ENCODE measurements at places on chromosomes 2 and 18.

DNA sequence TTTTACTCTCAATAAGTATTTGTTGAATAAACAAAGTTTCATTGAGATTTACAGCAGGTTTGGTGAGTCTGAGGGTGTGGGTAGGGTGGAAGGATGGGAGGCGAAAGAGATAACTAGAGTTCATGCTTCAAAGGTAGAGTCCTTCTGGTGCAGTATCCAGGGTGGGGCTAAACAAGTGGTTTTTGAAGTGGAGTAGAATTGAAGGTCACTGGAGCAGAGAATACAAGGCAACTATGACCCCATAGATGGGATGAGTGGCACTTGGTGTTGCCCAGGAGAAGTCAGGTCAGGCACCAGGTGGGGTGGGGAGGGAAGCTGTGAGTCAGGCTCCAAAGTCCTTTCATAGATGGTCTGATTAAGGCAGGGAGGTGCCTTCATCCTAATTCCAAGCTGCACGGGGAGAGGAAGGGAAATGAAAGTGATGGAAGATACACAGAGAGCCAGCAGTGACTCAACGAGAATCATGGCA, 6.6 kb upstream of the CAB39 start:
- DNase-seq: no peak

DNA sequence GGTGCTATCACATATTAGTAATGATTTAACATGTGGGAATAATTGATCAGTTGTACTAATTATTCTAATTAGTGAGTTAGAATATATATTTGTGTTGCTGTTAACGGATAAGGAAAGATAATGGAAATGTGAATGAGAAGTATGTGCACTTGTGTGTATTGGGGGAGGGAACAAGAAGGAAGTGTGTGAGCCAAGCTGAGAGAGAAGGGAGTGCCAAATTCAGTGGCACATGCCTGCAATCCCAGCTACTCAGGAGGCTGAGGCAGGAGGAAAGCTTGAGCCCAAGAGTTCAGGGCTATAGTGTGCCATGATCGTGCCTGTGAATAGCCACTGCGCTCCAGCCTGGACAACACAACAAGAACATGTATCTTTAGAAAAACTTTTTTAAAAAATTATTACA, 9.3 kb downstream of the BARD1 start:
- no peak for DNase-seq

GRCh38 chr2:172693529-172694455, 41.9 kb upstream of the RAPGEF4 start:
- no peak for DNase-seq

GRCh38 chr18:61901323-61901986, 8.6 kb upstream of the RNF152 start:
- DNase-seq: peak; percentile 27

DNA sequence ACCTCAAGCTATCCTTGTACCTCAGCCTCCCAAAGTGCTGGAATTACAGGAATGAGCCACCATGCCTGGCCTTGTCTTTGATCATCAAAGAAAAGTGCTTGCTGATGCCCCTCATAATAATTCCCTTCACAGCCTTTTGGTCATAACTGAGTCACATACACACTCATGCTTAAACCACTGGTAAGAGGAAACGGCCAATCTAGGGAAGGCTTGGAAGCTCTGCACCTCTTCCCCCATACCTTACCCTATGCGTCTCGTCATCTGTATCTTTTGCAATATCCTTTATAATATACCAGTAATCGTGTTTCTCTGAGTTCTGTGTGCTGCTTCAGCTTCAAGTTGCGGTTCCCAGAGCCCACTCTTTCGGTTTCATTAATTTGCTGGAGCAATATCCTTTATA, 4.8 kb upstream of the RNF138 start:
- DNase-seq: peak; percentile 1

DNA sequence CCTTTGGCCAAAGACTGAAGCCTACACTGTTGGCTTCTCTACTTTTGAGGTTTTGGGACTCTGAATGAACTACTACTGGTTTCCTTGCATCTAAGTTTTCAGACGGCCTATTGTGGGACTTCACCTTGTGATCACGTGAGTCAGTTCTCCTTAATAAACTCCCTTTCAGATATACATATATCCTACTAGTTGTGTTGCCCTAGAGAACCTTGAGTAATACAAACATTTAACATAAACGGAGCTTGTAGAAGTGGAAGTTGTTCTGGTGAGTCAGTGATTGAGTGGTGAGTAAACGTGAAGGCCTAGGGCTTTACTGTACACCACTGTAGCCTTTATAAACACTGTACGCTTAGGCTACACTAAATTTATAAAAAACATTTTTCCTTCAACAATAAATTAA, 107.2 kb upstream of the CDH2 start:
- DNase-seq: no peak

DNA sequence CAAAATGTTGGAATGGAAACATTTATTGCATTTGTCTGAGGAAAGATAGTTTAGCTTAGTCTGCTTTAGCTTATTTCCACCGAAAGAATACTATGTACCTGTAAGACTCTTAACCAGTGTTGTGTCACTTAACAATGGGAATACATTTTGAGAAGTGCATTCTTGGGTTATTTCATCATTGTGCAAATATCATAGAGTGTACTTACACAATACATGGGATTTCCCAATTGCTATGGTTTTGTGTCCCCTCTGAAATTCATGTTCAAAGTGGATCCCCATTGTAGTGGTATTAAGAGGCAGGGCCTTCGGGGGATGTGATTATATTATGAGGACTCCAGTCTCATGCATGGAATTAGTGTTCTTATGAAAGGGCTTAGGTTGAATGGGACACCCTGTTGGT, 249.4 kb upstream of the UBE2E3 start:
- no peak for DNase-seq

DNA sequence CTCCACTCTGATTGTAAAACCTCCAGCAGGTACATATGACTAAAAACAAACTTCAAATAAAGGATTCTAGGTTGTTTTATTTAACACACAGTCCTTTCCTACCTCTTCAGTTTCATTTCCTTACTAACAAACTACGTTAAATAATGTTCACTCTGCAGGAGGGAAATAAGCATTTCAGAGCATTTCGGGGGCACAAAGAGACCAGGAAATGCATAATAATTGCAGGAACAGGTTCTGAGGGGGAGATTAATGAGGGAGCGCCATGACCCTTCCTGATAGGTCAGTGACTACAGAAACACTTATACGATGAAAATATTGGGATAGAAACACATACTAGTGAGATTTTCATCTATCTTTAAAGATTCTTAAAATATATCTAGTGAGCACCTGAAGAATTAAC, 416.6 kb downstream of the NRXN1 start:
- DNase-seq: no peak

GRCh38 chr2:97751752-97752151, 38.4 kb downstream of the ZAP70 start:
- no peak for DNase-seq

- DNase-seq: no peak
These were observed 187.7 kb downstream of the EIPR1 start for GRCh38 chr2:3189961-3190360.

GRCh38 chr2:36307441-36307840, 48.1 kb upstream of the CRIM1 start:
- DNase-seq: no peak

DNA sequence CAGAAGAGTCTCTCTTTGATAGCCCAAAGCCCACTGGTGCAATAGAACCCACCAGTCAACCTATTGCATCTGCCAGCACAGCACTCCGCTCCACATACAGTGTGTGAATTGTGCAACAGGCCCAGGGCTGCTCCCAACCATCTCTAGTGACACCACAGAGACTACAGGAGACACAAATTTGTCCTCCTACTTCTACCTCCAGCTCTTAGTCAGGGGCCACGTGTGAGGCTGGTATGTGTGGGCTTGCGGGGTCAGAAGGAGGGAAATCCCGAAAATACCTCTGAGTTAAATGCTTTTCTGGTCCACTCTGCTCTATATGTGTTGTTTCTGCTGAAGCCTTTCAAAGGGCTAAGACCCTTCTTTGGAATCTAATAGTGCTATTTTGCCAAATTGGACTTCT, 18.0 kb downstream of the DGUOK start:
- no peak for DNase-seq

DNA sequence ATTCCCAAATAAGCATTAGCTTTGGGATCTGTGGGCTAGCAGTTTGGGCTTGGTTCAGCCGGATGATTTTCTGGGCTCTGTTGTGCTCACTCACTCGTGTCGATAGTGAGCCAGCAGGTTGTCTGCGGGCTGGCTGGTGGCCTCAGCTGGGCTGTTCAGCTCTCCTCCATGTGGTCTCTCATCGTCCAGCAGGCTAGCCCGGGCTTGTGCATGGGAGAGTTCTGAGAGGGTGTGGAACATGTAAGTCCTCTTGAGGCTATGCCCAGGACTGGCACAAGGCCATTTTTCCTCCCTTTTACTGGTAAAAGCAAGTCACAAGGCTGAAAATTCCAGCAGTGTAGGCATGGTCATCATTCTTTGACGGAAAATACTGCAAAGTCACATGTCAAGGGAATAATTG, 38.5 kb downstream of the NTSR2 start:
- DNase-seq: no peak

DNA sequence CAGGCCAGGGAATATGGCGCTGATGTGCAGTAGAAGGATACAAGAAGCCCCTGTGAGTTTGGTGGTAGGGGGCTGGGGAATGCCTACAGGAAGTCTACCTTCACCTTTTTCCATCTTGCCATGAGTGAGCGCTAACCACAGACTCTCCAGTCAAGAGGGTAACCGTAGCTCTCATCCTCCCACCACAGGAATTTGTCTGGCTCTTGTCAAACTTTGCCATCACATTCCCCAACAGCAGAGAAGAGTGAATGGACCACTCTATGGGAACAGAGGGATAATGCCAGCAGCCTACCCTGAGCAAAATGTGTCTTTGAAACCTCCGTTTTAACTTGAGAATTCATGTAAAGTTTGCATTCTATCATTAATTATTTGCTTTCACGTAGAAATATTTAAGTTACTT, 168.3 kb downstream of the NRP2 start:
- DNase-seq: no peak

- DNase-seq: no peak
These were observed 966 bp downstream of the ADCY3 start for GRCh38 chr2:24919037-24919505.

DNA sequence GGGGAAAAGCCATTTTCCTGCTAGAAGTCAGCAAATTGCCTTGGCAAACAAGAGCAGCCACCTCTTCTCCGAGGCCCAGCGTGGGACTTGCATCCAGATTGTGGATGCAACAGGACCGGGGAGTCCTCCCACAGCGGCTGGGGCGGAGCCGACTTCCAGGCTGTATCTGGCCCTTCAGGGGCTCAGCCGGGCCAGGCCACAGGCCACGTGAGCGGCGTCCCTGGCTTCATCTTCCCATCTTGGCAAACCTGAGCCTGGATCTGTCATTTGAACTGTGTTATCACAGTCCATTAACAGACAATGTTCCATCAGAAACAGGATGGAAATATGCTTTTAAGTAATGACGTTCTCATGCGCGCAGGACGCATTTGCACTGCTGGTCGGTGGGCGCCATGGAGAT, 483.5 kb upstream of the SALL3 start:
- no peak for DNase-seq

- DNase-seq: no peak
These were observed 159.8 kb downstream of the EN1 start for GRCh38 chr2:118687698-118688097.

- DNase-seq: no peak
These were observed 368.8 kb downstream of the PLCL1 start for GRCh38 chr2:198173242-198173641.

- DNase-seq: no peak
These were observed 76.2 kb upstream of the POU3F3 start for GRCh38 chr2:104777721-104778120.

DNA sequence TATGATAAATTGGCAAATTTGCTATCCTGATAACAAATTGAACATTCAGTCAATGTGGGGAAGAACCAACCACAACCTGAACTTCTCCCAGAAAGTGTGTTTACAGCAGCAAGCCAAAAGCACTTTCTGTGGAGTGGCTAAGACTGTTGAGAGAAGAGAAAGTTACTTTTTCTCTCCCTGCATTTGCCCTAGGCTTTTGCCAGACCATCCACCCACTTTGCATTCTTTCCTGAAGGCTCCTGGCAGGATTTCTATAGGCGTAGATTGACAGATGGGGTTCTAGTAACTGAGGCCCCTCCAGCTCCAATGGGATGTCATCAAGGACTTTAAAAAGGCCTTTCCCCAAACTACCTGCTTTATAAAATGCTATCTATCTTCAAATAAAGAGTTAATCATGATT, 215.2 kb downstream of the GULP1 start:
- no peak for DNase-seq

GRCh38 chr2:35591886-35592285, 763.7 kb upstream of the CRIM1 start:
- DNase-seq: no peak

- no peak for DNase-seq
These were observed 23.7 kb downstream of the ATL2 start for GRCh38 chr2:38353402-38353801.

DNA sequence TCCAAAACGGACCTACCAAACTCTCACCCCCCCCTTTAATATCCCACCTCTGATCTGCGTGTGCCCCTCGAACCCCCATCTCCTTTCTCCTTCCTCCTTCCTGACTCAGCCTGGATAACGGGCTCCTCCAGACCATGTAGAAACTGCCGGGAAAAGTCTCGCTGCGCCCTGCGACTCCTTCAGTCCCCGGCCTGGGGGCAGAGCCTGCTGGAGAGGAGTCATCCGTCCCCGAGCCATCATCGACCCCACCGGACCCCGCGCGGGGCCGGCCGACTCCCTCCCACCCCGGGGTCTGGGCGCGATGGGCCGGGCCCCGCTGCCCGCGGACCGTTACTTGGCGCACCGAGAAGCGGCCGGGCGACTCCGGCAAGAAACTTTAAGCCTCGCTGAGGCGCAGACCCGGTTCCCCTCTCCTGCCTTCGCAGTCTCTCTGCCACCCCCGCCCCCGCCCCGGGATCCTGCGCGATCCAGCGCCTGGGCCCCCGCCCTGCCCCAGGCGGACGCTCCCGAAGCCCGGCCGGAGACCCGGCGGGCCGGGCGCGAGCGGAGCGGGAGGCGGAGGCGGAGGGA, 3.4 kb downstream of the ZEB2 start:
- DNase-seq: no peak

DNA sequence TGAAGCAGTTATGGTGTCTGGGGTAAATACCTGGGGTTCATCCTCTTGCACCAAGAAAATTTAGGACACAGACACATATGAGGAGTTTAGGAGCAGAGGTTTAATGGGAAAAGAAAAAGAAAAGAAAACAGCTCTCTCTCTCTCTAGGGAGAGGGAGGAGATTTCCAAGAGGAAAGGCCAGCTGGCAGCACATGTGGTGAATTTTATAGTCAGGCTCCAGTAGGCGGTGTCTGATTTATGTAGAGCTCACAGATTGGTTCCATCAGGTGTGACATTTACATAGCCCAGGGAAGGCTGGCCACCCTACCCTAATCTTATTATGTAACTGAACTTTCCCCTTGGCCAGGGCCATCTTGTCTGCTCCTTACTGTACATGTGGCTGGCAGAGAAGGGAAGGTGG, 297.5 kb upstream of the RGPD4 start:
- no peak for DNase-seq

DNA sequence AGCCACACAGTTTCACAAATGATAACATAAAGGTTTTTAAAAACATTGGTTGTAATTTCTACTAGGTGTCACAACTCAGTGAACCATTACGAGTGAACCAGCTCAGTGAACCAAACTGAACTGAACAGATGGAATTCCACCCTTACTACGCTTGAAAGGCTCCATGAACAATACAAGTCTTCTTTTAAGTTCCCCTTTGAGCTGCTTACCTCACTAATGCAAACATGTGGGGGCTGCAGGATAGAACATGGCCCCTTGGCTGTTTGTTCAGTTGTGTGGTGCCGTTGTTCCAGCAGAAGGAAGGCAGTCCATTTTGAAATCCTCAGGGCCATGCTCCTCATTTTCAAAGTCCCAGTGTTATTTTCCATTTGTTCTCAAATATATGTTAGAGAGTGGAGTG, 30.7 kb upstream of the KLHL14 start:
- no peak for DNase-seq

- DNase-seq: no peak
These were observed 80.5 kb downstream of the NRXN1 start for GRCh38 chr2:50951437-50951836.
